ENCODE measurements at places on chromosomes 4 and X.

DNA sequence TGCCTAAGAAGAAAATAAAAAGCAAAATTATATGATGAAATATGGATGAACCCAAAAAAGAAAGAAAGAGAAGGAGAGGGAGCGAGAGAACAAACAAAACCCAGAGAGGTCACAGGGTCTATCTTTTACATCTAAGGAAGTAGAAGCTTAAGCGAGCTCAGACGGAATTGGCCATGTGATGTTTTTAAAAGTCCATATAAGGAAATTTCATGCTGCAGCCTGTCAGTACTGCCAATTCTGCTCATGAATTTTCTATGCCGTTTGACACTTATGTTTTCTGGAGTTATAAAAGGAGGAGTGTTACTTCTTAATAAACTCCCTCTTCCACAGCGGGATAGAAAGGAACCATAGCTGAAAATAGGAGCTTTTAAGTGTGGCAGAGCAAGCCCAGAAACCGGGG is 32.9 kb upstream of the DCX start:
- DNase-seq: no peak

DNA sequence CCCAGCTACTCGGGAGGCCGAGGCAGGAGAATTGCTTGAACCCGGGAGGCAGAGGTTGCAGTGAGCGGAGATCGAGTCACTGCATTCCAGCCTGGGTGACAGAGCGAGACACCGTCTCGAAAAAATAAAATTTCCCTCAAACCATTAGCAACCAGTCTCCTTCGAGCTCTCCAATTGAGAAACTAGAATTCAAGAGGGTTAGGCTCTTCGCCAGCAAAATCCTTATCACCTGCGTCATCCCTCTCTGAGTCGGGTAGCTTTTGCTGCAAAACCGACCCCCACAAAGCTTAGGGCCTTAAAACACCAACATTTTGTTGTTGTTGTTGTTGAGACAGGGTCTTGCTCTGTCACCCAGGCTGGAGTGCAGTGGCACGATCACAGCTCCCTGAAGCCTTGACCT is 75.1 kb upstream of the DDX3X start:
- no peak for DNase-seq

- no peak for DNase-seq
These were observed 120.2 kb upstream of the BANK1 start for GRCh38 chr4:101670370-101670769.

GRCh38 chr4:40887764-40888131 is 138.0 kb downstream of the NSUN7 start:
- DNase-seq: no peak

DNA sequence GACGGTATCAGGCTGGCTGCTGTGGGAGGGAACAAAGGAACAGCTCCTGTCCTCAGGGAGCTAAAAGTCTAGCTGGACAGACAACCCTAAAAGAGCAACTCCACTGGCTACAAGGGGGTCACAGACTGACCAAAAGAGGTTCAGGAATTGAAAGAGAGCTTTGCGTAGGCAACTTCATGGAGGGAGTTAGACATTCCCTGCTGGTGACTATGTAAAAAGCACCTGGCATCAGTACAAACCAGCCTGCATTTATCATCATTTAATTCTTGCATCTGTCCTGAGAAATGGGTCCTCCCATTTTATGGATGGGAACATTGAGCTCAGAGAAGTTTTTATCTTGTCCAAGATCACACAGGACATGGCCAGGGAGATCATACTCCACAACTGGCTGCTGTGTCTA is 1.4 kb upstream of the LGI2 start:
- DNase-seq: no peak

DNA sequence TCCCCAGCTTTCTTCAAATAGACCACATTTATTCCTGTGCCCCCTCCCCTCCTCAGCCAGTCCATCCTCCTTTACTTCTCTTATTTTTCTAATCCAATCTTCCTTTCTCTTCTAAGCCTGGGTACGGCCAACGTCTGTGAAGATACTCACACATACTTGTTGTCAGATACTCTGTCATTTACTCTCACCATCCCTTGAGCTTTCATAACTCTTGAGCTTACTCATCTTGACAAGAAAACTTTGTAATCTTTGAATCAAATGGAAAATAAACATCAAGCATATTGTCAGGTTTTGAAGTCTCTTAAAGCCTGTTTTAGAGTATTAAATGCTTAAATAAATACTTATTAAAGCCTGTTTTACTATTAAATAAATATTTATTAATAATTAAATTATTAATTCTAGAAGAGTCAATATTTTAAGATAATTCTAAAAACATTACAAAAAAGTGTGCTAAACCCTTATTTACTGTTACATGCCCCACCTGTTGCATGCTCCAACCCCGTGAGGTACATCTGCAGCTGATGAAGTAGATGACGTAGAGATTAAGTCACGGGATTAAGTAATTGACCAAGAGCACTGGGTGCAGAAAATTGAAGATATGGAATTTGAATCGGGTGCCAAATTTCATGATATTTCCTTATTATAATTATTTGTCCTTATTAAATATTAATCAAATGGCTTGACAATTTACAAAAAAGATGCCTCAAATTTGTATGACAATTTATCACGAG is 1.5 kb upstream of the TRIML2 start:
- DNase-seq: no peak

- DNase-seq: no peak
These were observed 116.2 kb downstream of the SMIM20 start for GRCh38 chr4:26030260-26030667.

DNA sequence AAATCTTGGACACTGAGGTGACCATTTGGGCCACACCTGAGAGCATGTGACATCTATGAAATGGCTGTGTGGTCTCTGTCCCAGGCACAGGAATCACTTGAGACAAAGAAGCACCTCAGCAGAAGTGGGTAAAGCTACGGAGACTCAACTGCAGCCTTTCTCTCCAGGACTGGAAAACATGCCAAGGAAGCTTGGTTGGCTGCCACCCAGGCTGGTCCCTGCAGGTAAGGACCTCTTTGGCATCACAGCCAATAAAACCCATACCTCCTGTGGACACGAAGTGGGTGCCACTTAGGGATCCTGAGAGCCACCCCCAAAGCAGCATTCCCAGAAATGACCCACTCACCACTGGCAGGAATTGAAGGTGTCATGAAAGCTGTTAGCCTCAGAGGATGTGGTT is 74.6 kb downstream of the LEF1 start:
- DNase-seq: no peak

DNA sequence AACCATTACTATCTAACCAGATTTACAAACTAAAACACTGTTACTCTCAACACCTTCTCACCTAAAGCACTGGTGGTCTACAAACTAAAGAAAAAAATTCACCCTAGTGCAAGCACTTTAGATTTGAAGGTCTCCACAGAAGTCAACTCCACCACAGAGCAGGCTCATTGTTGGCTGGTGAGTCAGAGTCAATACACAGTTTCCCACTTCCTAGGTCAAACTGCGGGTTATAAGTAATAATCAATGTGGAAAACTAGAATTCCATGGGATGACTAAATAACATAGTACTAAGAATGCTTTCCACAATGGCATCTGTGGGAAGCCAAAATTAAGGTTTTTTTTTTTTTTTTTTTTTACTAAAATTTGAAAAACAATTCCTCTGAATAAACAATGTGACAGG is 191.8 kb downstream of the PDGFC start:
- no peak for DNase-seq

DNA sequence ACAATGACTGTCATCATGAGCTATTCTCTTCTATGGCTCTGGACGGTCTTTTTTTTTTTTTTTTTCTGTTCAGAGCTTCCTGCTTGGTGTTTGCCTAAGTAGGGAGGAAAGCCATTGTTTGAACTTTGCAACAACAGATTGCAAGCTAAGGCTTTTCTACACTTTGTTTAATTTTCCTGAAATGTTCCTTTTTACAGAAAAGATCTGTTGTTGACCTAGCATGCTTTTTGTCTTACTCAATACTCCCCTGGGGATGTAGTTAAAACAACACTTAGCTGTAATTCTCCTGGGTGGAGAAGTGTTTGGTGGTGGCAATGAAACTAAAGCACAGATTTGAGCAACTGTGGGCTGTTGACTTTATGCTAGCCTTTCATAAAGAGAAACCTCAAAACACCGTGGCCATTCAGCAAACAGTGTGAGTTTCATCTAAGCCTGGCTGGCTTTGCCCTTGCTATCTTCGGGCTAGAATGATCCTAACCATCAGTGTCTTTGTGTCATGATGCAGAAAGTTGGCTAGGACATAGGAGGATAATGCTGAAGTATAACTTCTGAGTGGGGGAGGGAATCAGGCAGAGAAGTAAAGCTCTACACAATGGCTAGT is 110.5 kb downstream of the ANXA3 start:
- no peak for DNase-seq

GRCh38 chrX:10922159-10922558 is 189.0 kb upstream of the HCCS start:
- DNase-seq: no peak

- no peak for DNase-seq
These were observed 460.5 kb downstream of the SH3BGRL start for GRCh38 chrX:81662381-81662780.

- no peak for DNase-seq
These were observed 21.7 kb upstream of the MFAP3L start for GRCh38 chr4:170047771-170048354.

- no peak for DNase-seq
These were observed 531 bp downstream of the STAG2 start for GRCh38 chrX:123962006-123962467.

DNA sequence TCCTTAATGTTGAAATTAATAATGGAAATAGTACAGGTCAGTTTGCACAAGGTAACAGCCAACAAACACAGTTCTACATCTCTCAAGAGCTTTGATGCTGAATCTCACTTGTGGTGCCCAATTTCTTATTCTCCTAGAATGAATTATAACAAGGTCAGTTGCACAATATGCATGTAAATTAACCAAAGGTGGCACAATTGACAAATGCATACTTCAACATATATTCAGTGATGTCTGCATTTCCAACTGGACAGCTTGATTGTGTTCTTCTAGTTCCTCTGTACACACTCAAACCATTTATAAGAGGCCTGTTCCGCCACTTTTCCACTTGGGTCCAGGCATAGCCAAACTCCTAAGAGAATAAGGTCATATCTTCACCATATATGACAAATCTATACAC is 210.3 kb upstream of the EPHA5 start:
- no peak for DNase-seq

DNA sequence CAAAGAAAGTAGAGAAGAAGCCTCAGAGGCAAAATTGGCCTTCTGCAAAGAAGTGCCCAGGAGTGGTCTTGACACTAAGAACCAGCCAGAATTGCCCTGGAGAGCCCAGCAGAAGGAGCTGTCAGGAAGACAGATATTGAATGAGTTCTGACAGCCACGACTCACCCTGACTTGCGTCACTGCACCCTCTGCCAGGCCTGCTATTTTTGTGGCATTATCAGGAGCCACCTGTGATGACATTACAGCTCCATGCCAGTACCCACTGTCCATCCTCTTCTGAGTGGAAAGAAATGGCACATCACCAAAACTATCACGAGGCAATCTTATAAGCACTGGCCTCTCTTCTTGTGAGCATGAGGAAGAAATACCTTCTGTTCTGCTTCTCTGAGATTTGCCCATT is 67.7 kb downstream of the SMIM20 start:
- DNase-seq: no peak

DNA sequence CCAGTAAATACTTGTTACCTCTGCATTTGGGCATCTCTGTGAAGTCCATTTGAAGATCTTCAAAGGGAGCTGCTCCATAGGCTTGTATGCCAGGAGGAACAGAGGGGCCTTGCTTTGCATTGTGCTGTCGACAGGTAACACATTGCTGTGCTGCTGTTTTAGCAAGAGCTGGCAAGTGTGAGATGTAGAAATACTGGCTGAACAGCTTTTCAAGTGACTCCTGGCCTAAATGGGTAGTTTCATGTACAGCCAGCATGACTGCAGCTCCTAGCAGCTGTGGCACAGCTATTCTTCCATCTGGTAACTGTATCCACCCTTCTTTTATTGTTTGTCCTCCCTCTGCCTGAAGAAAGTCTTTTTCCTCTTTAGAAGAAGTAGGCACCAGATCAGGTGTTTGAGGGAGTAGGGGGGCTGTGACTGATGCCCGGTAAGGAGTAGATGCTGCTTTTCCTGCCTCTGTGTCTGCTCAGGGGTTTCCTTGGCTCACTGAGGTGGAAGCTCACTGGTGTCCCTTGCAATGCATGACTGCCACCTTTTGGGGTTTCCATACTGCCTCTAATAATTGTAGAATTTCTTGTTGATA is 965.3 kb downstream of the CCSER1 start:
- DNase-seq: no peak

DNA sequence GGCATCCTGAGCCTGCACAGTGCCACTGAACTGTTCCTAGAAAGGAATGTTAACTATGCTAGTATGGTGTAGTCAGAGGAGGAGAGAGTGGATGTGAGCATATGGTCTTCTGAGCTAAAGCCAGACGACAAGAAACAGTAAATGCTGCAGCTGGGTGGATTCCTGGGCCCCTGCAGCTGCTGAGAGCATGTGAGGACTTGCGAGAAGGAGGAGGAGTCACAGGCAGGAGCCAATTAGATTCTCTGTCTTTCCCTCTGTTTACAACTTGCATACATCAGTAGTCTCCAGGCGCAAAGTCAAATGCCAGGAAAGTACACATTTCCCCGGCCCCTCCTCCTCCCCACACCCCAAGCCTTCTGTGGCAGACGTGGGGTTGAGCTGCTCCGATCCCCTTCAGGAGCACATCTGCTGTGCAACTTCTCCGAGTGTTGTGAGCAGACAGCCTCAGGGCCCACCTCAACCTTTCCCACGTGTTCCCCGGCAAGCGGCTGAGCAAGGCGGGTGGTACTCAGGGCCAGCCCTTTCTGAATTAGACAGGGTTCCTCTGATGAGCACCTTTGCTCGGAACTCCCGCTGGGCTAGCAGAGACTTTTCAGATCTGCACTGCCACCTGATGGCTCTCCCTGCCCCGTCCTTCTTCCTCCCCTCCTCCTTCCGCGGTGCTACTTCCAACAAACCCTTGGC is 108.7 kb upstream of the ATP6AP2 start:
- DNase-seq: peak; percentile 70
